ENCODE measurements at places on chromosomes 5 and 9.

GRCh38 chr9:4939118-4939561, 45.9 kb upstream of the JAK2 start:
- no peak for DNase-seq

DNA sequence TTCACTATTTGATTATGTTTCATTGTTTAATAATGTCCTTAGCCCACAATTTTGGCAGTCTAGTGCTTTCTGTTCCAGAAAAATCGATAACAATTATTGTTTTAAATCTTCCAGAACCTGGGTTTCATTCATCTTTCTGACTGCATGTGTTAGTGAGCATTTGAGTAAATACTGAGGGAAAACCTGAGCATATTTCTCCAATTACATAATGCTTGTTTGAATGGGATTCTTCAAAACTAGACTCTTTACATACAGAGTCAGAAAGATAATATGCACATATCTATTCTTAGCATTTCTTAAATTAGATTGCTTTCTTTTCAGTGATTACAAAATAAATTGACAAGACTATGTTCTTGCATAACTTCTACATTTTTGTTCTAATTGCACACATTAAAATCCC, 21.9 kb downstream of the GABRA6 start:
- DNase-seq: no peak

DNA sequence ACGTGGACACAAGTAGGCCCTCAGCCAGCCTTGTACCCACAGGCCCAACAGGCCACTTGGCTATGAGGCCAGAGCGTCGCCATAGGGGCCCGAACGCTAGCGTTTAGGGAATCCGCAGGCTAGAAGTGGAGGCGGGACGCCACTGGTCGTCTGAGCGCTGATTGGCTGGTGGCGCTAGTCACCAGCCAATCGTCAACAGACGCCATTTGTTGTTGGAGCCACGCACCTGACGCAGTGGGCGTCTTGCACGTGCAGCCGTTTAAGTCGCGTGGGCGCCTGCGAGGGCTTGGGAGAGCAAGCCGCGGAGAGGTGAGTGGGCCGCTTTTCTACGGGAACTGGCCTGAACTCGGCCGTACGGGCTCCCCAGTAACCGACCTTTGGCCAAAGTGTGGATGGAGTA, at the start of gene DDX4:
Gene DDX4, plus strand, starts transcription at position 269 of the 400 bp plus-strand sequence. CDS start 903 bp downstream, outside the sequence.
- DNase-seq: no peak

- DNase-seq: no peak
These were observed 166.1 kb downstream of the CACNA1B start for GRCh38 chr9:138043411-138044345.
